ENCODE measurements at places on chromosomes 2 and 18.

DNA sequence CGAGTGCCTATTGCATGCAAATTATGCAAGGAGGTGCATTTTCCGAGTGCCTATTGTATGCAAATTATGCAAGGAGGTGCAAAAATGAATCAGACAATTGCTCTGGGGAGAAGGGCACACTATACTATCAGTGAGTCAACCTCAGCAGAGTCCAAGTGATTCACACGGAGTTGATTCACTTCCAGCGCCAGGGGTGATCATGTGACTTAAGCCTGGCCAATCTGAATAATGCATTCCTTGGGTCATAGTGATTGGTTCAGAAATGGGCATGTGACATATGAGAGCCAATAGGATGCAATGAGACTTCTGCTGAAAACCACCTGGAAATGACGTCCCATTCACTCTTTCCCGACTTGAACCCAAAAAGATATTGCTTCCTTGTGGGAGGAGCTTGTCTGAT is 152.2 kb downstream of the DAW1 start:
- DNase-seq, result no peak

GRCh38 chr2:181891966-181892798 is 652 bp downstream of the ITPRID2 start:
- DNase-seq, result peak; percentile 71

DNA sequence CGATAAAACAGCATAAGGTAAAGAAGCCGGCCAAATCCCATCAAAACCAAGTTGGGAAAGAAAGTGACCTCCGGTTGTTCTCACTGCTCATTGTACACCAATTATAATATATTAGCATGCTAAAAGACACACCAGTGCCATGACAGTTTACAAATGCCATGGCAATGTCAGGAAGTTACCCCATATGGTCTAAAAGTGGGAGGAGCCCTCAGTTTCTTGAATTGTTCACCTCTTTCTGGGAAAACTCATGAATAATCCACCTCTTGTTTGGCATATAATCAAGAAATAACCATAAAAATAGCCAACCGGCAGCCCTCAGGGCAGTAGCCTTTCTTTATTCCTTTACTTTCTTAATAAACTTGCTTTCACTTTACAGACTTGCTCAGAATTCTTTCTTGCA is 544.9 kb upstream of the SETBP1 start:
- no peak for DNase-seq

DNA sequence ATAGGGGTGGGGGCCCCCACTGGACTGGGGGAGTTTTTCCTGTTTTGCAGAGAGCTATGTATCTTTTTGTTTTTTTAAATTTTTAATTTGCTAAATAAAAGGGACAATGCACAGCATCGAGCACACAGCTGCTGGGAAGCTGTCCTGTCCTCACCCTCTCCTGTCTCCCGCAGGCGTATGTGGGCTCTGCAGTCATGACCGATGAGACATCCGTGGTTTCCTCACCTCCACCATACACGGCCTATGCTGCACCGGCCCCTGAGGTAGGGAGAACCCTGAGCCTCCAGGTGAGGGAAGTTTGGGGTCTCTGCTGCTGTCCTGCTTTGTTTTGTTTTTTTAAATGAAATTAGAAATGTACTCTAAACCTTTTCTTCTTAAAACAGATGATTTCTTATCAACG is 27.6 kb downstream of the PLEKHB2 start:
- DNase-seq, result no peak

DNA sequence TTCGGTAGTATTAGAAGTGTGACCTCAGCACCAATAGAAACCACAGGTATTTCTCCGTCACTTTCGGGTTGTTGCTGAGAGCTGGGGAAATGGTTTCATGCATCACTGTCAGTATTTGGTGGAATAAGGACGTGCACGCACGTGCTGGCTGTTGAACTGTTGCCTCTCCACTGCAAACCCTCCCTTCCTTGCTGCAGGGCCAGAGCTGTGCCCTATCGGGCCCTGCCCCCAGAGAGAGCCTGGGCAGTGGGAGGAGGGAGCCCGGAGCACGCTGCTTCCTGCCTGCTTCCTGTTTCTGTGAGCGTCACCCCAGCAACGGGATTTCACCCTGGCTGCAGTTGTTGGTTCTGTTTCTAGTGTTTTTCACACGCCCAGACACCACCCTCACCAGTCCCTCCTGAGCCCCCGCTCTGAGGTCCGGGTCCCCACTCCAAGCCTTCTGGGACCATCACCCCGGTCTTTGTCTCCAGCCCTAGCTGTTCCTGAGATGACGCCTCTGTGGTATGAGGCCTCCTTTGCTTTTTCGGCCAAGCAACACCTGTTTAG is 47.4 kb downstream of the LRRFIP1 start:
- DNase-seq, result peak; percentile 61

GRCh38 chr2:169476459-169476858 is 2.8 kb upstream of the BBS5 start:
- DNase-seq, result no peak

DNA sequence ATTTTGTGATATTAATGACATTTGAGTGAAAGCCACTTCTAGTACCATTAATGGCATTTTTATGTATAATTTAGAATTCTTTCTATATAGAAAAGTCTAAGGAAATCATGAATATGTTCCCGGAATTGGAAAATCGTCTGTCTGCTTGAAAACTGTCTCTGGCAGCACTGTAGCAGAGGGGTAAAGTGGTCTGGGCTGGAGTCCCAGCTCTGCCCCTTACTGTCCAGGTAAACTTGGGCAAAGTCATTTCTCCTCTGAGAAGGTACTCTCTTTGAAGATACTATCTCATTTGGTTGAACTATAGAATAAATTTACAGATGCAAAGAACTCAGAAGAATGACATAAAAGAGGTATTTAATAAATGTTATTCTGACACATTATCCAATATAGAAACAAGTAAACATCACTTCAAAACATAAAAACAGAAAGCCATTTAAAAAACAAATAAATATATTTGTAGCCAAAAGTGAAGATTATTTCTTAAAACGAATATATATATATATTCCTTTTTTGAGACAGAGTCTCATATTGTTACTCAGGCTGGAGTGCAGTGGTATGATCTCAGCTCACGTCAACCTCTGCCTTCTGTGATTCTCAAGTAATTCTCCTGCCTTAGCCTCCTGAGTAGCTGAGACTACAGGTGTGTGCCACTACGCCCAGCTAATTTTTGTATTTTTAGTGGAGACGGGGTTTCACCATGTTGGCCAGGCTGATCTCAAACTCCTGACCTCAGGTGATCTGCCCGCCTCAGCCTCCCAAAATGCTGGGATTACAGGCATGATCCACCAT is 149.8 kb upstream of the ITGA4 start:
- no peak for DNase-seq

GRCh38 chr2:42132191-42132965 is 36.8 kb upstream of the EML4 start:
- DNase-seq, result no peak

- no peak for DNase-seq
Measured at GRCh38 chr18:70291295-70291574, 2.4 kb downstream of the SOCS6 start.

DNA sequence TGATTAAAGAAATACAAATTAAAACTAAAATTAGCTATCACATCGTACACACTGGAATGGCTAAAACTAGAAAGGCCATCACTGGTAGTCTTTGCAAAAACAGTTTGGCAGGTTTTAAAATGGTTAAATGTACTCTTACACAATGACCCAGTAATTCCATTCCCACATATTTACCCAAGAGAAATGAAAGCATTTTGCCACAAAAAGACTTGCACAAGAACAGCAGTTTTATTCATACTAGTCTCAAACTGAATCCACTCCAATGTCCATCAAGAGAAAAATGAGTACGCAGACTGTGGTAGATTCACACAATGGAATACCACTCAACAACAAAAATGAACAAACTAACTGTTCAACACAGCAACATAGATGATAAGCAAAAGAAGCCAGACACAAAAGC is 29.1 kb downstream of the SP140L start:
- no peak for DNase-seq

DNA sequence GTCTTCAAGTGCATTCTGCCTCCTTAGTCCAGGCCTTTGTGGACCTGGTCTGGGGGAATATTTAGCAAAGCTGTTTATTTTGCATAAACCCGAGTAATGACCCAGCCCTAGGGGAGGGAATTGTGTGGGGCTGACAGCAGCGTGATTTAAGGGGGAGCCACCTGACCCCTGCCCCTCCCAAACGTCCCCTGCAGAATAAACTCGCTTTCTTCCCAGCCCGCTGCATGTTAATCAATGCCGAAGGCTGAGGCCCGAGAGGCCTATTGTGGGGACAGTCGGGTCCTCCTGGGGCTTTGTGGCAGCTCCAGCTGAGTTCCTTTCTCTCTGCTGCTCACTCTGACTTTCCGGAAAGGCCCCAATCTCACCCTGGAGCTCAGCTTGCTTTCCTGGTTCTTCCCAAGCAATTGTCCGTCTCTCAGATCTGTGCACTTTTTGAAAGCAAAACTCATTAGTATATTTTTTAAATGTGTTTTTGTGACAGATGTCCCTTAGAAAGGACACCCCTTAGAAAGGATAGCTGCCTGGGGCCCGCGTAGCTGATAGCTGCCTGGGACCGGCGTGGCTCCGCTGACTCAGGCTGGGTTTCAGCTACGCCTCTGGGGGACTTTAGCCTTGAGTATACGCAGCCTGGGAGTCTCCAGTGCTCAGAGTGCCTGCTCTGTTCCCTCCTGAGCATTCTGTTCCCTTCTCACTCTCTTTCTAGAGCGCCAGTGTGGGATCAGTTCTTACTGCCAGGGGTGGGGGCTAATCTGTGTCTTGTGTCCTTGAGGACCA is 158.3 kb downstream of the GLI2 start:
- peak; percentile 83 for DNase-seq

- DNase-seq, result no peak
Measured at GRCh38 chr2:162091325-162092007, 17.5 kb upstream of the DPP4 start.

DNA sequence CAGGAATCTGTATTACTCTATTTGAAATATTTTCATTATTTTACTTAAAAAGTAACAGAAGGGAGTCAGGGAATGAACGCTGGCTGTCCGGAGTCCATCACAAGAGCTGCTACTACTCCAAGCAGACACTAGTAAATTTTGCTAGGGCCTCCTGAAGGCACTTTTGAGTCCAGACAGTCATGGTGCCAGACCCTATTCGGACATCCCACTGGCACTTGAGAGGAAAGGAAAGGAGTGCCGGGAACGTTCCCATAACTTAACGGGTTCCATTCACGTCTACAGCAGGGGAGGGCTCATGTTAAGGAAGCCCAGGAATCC is 563 bp upstream of the GMCL1 start:
- DNase-seq, result no peak

DNA sequence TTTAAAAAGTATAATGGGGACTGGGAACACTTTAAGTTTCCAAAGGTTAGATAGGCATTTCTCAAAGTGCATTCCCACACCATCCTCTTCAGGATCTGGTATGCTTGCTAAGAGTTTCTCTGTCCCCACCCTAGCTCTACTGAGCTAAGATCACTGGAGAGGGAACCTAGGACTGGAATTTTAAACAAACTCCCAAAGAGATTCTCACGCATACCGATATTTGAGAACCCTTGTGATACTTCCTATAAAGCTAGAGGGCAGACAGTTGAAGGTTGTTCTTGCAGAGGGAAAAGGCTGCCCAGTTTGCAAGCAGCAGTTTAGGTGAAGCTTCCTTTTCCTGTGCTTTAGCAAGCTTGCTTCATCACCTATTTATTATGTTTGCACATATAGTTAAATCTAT is 3.6 kb downstream of the CNRIP1 start:
- DNase-seq, result no peak

GRCh38 chr2:170742896-170743529 is 27.2 kb upstream of the ERICH2 start:
- DNase-seq, result no peak

DNA sequence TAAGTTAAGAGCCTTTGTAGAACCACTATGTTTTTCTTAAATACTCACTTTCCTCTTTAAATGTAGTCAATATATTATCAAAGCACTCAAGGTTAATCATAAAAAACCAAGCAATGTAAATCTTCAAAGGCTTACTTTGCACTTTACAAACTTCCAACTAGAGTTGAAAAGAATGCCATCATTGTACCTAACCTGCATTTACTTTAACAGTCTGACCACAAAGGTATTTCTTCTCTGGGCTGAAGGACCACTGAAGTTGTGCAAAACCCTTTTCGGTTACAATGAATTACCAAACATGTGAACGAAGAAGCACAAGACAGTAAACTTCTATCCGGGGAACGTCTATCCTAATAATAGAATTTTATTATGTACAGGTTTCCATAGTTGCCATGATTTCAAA is 3.0 kb downstream of the HNRNPLL start:
- DNase-seq, result no peak

DNA sequence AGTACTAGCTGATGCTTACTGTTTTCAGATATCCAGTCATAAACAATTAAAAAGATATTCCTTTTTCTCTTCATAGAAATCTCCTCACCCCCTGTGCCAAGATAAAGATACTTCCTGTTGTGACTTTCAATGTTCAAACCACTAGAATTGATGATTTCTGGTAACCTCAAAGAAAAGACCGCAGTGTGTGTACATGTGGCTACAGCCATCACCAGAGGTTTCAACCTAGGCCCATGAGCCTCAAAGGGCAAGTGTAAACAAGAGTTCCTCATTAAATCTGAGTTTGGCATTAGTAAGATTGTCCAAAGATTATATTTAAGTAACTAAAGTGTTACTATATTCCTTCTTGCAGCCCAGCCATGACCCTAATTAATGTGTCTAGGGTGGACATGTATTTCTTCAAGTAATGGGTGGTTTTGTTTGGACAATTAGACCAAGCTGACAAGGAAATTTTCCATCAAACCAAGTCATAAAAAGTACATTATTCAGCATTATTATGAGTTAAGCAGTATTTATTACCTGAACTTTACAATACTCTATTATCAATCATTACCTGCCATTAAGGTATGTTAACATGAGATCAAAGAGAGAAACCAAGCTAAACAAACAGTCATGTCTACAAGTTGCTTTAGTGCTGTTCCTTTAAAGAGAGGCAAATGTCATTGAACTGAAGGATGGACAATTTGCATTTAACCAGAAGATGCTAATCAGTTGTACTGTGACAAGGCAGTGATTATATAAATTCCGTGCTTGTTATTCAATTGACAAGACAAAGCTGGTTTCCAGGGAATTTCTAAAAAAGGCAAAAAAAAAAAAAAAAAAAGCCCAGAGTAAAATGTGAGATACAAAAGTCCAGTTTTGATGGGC is 382.7 kb downstream of the LNPK start:
- DNase-seq, result no peak

- DNase-seq, result no peak
Measured at GRCh38 chr2:53087262-53087873, 680.2 kb upstream of the CHAC2 start.

GRCh38 chr18:73733806-73734314 is 413.8 kb downstream of the FBXO15 start:
- no peak for DNase-seq

DNA sequence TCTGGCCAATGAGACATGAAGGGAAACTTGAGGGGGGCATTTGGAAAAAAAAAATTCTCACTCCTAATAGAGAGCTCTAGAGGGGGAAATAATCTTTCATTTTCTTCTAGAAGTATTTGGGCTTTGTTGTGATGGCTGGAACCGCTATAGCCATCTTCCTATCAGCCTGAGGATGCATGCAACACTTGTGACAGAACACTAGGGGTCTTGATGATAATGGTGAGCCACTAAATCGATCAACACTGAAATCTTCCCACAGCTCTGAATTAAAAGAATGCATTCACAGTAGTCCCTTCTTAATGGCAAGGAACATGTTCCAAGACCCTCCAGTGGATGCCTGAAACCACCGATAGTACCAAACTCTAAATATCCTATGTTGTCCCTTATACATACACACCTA is 325.3 kb downstream of the LNPK start:
- no peak for DNase-seq

GRCh38 chr2:54088191-54088634 is 27.2 kb upstream of the ACYP2 start:
- DNase-seq, result no peak
